Central memory CD8-positive, alpha-beta T cell (primary cell): ENCODE measurements at places on chromosomes 1 and 21.

- H3K36me3 ChIP-seq = no peaks in the 10 kb centered on the region
- H3K27me3 ChIP-seq = peaks cover 14% of the 10 kb centered on the region
- H3K4me3 ChIP-seq = no peak overlapping the region
- no peaks in the 10 kb centered on the region for H3K4me1 ChIP-seq
- no peak for DNase-seq
These were observed 383.9 kb downstream of the KIF26B start for GRCh38 chr1:245538671-245539070.

- H3K4me3 ChIP-seq = no peak overlapping the region
- no peaks in the 10 kb centered on the region for H3K27me3 ChIP-seq
- H3K27ac ChIP-seq = no peak overlapping the region
- peaks cover 23% of the 10 kb centered on the region for H3K4me1 ChIP-seq
These were observed 96.4 kb downstream of the KIAA0319L start for GRCh38 chr1:35460796-35461195.

DNA sequence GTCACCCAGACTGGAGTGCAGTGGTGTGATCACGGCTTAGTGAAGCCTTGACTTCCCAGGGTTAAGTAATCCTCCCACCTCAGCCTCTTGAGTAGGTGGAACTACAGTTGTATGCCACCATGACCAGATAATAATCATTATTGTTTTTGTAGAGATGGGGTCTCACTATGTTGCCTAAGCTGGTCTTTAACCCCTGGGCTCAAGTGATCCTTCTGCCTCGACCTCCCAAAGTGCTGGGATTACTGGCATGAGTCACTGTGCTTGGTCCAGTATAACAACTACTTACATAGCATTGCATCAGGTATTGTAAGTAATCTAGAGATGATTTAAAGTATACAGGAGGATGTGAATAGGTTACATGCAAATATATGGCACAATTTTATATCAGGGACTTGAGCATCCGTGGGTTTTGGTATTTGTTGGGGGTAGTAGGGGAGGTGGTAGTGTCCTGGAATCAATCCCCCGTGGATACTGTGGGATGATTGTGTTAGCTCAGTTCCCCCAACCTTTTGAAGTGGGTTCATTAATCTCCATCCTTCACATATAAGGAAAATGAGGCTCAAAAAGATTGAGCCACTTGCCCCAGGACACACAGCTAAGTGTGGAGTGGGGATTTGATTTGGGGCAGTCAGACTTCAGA is 61.4 kb upstream of the CNIH3 start:
- no peaks in the 10 kb centered on the region for H3K27me3 ChIP-seq
- H3K4me1 ChIP-seq = no peaks in the 10 kb centered on the region
- H3K27ac ChIP-seq = no peak overlapping the region

DNA sequence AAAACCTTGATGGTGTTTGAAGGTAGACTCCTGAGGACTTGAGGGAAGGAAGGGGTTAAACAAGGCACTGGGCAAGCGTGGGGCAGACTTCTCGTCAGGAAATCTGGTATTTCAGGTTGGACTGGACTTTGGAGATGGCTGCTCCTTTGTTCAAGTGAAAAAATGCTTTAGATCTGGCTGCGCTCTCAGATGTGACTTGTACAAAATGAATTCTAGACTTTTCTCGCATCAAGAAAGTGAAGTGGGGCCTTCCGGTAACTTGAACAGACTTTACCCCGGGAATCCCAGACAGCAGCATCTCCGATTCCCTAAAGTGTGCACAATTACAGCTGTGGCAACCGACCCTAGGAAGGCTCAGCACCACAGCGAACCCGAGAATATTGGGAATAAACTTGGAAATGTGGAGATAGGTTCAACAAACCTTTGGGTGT is 44.3 kb upstream of the ERRFI1 start:
- no peaks in the 10 kb centered on the region for H3K36me3 ChIP-seq
- H3K4me3 ChIP-seq = no peak overlapping the region
- DNase-seq = no peak
- no peak overlapping the region for H3K27ac ChIP-seq
- H3K4me1 ChIP-seq = no peaks in the 10 kb centered on the region
- peaks cover 17% of the 10 kb centered on the region for H3K27me3 ChIP-seq

DNA sequence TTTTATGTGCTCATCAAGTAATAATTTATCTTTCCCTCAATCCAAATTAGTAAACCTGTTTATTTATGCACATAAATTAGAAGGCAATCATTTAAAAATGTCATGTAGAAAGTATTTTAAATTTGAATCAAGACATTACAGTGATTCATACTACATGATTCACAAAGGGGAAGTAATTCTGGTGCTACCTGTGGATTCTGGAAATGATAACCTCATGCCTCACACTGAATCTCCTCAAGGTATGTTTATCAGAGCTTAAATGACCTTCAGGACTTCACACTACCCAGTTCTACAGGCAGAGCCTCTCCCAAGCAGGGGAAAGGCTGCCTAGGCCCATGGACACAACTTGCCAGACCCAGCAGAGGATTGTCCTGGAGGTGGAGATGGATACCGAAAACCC is 25.2 kb upstream of the TDRD10 start:
- H3K27ac ChIP-seq = no peak overlapping the region
- H3K27me3 ChIP-seq = no peaks in the 10 kb centered on the region

DNA sequence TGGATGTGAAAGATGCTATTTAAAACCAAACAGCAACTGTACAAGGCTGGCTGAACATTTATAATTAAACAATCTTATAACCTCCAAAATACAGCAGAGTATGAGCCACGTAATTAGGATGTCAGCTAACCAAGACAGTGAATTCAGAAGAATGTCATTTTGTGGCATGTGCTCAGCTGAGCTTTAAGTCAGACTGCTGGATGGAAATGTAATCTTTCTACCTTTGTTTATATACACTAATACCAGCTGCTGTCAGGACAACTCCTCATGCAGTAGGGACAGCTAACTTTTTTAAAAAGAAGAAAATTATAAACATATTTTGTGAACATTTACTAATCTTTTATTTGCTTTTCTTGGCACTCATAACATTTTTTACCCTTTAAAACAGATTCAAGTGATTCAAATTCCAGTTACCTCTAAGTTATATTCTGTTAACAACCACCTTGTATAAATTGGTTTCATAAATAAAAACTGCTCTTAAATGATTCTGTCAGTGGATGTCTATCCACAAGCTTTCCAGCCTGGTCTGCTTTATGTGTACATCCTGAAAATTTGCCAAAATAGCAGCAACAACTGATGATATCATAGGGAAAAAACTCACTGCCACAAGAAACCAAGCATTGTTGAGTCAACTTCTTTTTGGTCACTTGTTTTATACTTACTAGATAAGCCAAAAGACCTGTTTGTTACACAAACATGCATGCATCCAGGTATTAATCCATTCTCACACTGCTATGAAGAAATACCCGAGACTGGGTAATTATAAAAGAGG is 36.1 kb downstream of the DPH5 start:
- no peak for DNase-seq
- no peaks in the 10 kb centered on the region for H3K27me3 ChIP-seq
- no peak overlapping the region for H3K4me3 ChIP-seq

DNA sequence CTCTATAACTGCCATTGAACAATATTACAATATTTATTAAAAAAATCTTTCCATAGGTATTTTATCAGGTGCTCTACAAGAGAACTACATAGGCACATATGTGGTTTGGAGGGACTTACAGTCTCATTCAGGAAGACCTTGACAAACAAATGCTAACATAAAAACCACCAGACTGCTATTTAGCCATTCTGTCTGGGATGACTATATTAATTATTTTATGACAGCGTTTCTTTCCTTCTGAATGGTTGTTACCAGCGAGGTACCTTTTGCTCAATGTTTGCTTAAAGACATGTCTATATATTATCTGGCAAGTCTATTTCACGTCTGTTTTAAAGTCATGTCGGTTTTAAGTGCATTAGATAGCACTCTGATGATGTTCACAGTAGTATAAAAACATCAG is 69.7 kb downstream of the RUNX1 start:
- H3K4me1 ChIP-seq = peaks cover 59% of the 10 kb centered on the region
- H3K27me3 ChIP-seq = no peaks in the 10 kb centered on the region
- no peak for DNase-seq
- no peak overlapping the region for H3K4me3 ChIP-seq
- H3K36me3 ChIP-seq = peaks cover 14% of the 10 kb centered on the region

DNA sequence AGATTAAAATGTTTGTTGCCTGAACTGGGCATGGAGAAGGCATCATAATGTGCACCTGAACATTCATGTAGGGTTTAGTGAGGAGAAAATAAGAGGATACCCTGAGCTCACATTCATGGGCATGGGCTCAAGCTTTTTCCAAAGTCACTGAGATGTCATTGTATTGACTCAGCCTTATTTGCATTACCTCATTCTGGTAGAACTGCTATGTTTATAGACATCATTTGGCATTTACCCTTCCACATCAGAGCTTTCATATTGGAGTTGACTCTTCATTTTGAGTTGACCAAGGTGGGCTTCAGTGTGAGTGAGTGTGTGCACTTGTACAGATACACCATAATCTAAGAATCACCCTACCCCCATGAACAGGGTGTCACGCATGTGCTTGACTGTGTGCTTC is 143.2 kb downstream of the PBX1 start:
- H3K27ac ChIP-seq = no peak overlapping the region
- H3K4me1 ChIP-seq = no peaks in the 10 kb centered on the region
- no peaks in the 10 kb centered on the region for H3K27me3 ChIP-seq
- H3K4me3 ChIP-seq = no peak overlapping the region

DNA sequence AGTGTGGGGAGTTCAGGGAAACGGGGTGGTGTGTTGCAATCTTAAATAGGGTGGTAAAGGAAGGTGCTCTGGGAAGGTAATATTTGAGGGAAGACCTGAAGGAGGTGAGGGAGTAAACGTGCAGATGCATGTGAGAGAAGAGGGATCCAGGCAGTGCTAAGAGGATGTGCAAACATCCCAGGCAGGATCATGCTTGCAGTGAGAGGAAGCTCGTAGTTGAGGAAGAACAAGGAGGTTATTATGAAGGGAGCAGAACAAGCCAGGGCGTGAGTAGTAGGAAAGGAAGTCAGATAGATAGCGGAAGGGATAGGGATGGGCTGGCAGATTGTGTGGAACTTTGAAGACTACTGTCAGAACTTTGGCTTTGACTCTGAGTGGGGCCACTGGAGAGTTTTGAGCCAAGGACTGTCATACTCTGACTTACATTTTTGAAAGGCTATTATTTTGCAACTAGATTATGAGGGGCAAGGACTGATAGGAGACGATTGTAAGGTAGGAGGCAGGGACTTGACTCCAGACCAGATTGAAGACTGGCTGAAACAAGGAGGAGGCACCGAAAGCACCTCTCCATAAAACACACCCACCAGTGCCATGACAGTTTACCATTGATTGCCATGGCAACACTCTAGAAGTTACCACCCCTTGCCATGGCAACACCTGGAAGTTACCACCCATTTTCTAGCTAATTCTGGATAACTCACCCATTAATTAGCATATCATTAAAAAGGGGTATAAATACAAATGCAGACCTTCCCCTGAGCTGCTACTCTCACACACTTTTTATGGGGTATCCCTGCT is 67.0 kb downstream of the XCL2 start:
- H3K4me3 ChIP-seq = no peak overlapping the region
- H3K27ac ChIP-seq = no peak overlapping the region
- no peak for DNase-seq
- H3K27me3 ChIP-seq = no peaks in the 10 kb centered on the region
- H3K36me3 ChIP-seq = no peaks in the 10 kb centered on the region

DNA sequence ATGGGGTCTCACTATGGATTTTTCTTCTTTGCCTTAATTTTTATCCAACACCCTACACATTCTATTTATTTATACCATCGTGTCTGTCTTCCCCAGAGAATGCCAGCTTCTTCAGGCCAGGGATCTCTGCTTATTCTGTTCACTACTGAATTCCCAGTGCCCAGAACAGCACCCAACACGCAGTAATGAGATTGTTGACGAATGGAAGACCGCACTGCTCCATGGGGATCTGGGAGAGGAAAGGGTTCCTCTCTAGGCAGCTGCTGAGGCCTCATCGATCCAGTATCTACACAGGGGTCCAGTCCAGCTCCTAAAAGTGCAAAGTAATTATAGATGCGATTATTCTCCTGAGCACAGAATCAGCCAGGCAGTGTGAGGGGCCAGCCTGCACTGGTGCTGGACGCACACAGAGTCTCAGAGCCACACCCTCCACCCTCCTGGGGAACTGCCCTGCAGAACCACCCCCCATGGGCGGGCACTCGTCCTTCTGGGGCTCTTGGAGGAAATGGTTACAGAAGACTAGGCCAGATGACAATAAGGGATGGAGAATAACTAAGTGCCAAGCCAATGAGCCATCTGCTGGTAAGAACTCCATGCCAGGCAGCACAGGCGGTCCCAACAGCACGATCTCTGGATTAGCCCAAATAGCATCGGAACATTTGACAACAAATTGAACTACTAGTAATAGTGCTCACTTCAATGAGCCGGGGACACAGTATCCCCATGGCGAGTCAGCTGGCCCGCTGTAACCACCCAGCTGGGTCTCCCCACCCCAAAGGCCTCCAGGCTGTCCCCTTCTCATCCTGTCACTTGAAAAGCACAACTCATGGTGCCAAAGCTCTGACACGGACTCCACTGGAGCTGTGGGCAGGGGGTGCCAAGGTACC is 1.7 kb upstream of the PDE9A start:
- peaks cover 2% of the 10 kb centered on the region for H3K36me3 ChIP-seq
- H3K4me3 ChIP-seq = peak overlapping the region; percentile 23
- DNase-seq = no peak
- H3K4me1 ChIP-seq = peaks cover 16% of the 10 kb centered on the region
- H3K27ac ChIP-seq = no peak overlapping the region

- peaks cover 14% of the 10 kb centered on the region for H3K36me3 ChIP-seq
- DNase-seq = no peak
- H3K4me3 ChIP-seq = no peak overlapping the region
- H3K27ac ChIP-seq = no peak overlapping the region
- H3K4me1 ChIP-seq = peaks cover 34% of the 10 kb centered on the region
These were observed 3.9 kb upstream of the CDC42 start for GRCh38 chr1:22048351-22049192.

DNA sequence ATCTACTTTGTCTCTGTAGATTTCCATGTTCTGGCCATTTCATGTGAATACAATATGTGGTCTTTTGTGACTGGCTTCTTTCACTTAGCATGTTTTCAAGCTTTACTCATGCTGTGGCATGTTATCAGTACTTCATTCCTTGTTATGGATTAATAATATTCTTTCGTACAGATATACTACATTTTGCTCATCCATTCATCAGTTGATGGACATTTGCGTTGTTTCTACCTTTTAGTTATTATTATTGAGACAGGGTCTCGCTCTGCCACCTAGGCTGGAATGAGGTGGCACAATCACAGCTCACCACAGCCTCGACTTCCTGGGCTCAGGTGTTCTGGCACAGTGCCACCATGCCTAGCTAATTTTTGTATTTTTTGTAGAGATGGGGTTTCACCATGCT is 21.4 kb downstream of the SFPQ start:
- no peaks in the 10 kb centered on the region for H3K4me1 ChIP-seq
- no peak overlapping the region for H3K27ac ChIP-seq
- H3K27me3 ChIP-seq = no peaks in the 10 kb centered on the region
- H3K4me3 ChIP-seq = no peak overlapping the region
- peaks cover 29% of the 10 kb centered on the region for H3K36me3 ChIP-seq

- H3K36me3 ChIP-seq = no peaks in the 10 kb centered on the region
- H3K4me3 ChIP-seq = no peak overlapping the region
- no peaks in the 10 kb centered on the region for H3K4me1 ChIP-seq
- DNase-seq = no peak
- H3K27me3 ChIP-seq = peaks cover 58% of the 10 kb centered on the region
These were observed 5.6 kb downstream of the TTC34 start for GRCh38 chr1:2795926-2796325.
